Stimulated activated CD4-positive, alpha-beta T cell treated with anti-CD3 and anti-CD28 coated beads, TNF-alpha, amount 100 ng/mL, for 4 hours (primary cell): ENCODE measurements at places on chromosomes 3 and 15.

- no peak for DNase-seq
Measured at GRCh38 chr3:12593473-12593872, 36.6 kb downstream of the MKRN2 start.

GRCh38 chr15:85748729-85749128 is 46.0 kb downstream of the KLHL25 start:
- no peak for DNase-seq

DNA sequence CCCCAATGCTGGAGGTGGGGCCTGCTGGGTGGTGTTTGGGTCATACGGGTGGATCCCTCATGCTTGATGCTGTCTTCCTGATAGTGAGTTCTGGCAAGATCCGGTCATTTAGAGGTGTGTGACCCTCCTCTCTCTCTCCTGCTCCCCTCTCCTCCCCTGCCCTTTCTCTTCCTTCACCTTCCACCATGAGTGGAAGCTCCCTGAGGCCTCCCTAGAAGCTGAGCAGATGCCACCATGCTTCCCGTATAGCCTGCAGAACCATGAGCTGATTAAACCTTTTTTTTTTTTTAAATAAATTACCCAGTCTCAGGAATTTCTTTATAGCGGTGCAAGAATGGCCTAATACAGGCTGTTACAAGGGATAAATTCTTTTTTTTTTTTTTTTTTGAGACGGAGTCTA is 36.3 kb upstream of the IQSEC1 start:
- no peak for DNase-seq

- DNase-seq: no peak
Measured at GRCh38 chr3:195197765-195198425, 73.1 kb downstream of the XXYLT1 start.

DNA sequence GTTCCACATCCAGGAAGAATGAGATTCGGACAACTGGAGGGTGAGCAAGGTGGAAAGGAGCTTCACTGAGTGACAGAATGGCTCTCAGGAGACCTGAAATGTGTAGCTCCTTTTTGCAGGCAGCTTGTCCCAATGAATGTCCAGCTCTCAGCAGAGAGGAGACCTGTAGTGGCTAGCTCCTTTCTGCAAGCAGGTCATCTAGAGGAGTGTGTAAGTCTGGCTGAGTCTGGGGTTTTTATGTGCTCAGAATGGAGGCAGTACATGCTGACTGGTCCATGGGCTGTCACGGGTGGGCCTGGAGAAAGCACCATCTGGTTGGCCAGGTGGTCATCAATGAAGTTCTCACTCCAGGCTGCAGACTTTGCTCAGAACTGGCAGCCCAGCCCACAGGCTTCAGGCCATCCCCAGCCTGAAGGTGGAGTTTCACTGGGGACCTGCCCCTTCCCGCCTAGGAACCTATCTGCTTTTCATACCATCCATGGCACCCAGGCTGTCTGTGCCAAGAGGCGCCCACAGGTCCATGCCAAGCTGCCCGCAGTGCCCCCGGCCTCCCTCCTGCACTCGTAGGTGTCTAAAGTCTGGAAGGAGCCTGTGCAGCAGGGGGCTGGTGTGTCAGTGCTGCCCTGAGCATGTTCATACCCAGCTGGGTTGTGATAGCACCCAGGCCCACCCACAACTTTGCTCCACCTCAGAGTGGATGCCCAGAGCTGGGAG is 276.6 kb downstream of the UBE2E2 start:
- DNase-seq: no peak

- DNase-seq: no peak
Measured at GRCh38 chr3:23836536-23837230, 30.9 kb downstream of the UBE2E1 start.

- DNase-seq: no peak
Measured at GRCh38 chr3:141939759-141940158, 63.3 kb downstream of the ATP1B3 start.

- DNase-seq: no peak
Measured at GRCh38 chr15:40498891-40499290, 28.1 kb downstream of the CHST14 start.

DNA sequence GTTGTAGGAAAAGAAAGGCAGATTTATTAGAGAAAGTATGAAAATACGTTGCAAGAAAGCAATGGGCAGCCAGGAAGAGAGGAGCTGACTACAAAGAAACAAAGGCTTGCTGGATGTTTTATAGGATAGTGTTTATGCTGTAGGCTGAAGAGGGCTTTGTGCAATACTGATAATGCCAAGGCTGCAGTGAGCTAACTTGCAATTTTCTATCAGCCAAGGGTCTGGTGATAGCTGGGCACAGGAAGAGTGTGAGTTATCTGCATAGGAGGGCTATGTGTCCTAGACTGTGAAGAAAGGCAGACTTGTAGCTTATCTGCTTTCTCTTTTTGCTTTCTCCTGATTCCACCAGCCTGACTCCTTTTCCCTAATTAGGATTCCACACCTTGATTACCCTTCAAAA is 51.3 kb upstream of the OSBPL11 start:
- DNase-seq: no peak

DNA sequence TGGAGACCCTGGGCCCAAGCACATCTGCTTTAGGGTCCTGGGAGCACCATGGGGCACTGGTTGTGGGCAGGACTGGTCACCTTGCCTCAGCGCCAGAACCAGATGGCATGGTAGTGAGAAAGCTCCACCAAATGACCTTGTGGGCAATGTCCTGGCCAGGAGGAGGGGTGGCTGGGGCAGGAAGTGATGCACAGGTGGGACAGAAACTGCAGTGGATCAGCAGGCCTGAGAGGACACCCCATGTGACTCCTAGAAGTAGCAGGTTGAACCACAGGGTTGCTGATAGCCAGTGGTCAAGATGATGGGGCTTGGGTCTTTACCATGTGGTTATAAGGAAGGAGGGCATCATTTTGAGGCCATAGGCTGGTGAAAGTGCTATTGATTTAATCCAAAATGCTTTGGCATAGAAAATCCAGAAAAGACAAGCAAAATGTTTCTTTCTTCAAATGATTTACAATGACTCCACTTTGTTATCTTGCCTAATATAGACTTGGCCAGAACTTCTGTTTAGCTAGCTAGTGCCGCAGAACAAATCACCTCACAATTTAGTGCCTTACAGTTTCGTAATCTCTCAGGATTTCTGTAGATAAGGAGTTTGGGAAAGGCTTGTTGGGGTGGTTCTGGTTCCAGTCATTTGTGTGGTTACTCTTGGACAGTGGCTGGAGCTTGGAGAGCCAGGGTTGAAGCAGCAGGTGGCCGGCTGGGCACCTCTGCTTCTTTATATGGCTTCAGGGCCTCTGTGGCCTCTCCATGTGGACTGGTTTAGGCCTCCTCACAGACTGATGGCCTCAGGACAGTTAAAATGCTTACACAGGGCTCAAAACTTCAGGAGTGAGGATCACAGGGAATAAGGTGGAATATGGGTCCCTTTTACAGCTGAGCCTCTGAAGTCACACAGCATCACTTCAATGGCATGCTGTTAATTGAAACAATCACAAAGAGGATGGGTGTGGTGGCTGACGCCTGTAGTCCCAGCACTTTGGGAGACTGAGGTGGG is 27.5 kb downstream of the TMEM158 start:
- DNase-seq: no peak

GRCh38 chr3:78496501-78496900 is 1271.3 kb downstream of the ROBO1 start:
- no peak for DNase-seq

DNA sequence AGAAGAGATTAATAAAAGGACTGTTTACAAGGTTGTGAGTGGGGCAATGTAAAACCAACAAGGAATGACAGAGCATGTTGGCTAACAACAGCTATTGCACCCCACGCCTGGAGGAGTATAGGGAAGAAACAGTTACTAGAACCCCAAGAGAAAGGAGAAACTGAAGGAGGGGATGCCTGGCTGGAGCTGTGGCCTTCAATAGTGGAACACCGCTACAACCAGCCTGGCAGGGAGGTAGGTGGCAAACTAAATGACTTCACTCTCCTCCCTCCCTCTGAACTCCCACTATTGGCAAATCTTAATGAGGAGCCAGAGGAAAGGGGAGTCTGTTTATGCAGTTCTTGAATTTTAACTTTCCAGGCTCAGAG is 7.2 kb upstream of the CD47 start:
- no peak for DNase-seq

- no peak for DNase-seq
Measured at GRCh38 chr15:81047928-81048327, 47.2 kb downstream of the TLNRD1 start.

DNA sequence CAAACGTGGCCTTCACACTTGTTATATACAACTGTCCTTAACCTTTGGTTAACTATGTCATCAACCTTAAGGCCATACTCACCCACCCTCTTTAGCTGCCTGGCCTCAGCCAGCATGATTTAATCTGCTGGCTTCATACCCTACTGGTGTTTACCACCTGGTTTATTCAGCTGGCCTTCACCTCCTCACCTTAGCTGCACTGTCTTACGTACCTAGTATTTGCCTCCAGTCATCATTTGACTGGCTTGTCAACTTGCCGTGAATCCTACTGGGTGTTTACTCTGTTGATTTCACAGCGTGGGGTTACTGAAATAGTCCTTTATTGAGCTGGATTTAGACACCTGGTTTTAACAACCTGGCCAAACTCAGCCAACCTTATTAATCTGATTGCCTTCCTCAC is 102.8 kb downstream of the IL12A start:
- no peak for DNase-seq

DNA sequence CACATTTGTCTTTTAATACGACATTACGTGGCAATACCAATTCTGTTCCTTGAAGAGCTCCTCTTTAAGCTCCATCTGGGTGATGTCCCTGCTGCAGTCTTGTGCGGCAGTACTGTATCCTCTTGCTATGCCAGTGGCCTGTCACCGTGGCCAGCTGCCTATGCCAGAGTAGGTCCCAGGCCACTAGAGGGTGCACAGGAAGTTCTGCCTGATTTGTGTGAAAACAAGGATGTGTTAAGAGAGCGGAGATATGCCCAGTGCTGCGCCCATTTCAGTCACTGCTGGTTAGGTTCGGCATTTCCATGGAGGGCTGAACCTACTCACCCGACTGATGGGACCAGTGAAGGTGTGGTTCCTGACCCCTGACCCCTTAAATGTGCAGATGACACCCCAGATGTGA is 25.2 kb downstream of the NIPA1 start:
- DNase-seq: no peak

DNA sequence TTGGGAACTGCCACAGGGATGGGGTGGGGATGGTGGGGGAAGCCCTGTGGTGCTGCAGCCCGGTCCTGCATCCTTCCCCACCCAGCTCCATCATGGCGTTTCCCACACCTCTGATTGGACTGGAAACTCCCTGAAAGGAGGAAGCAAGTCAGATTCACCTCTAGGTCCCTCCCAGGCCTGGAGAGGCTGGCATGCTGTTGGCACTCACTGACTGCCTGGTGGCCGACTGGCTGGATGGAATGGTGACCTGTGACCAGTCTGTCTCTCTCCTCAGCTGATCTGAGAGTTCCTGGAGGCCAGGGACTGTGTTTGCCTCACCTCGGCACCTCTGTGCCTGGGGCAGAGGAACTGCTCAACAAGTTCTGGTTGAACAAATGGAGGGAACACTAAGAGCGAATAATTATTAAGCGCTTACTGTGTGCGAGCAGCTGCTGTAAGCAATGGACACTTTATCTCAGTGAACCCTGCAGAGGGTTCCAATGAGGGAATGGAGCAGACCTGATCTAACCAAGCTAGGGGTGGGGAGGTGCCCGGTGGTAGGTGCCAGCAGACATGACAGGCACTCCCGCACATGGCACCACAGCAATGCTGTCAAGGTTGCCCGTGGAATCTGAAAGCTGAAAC is 3.5 kb upstream of the HHATL start:
- no peak for DNase-seq

DNA sequence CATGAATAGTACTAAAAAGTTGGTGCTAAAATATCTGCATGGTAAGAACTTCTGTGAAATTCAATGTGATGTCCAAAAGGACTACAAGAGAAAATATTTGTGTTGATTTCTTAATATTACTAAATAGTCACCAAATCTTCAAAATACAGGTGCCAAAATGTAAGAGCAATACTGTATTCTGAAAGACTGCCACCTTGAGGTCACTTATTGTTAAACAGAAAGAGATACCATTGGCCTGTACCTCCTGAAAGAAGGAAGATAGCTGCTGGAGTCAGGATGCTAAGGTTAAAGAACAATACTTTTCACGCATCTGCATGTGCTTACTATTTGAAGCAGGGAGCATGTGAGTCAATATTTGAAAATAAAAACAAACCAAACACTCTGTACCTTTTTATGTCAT is 72.0 kb upstream of the LSAMP start:
- no peak for DNase-seq

DNA sequence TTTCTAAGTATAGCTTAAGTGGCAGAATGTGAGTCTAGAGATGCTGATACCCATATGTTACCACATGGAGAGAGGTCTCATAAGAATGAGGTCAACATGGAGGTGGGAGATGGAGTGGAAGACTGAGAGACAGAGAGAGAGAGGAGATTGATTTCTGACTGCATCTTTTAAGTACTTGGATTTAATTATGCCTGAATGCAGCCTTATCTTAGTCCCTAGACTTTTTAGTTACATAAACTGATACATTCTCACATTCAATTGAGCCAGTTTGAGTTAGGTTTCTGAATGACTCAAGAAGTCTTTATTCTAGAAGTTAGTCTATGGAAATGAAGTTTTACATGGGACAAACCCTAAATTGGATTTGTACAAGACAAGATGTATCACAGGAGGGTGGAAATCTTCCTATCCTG is 58.5 kb upstream of the TNFSF10 start:
- no peak for DNase-seq

GRCh38 chr3:117622171-117622841 is 912.7 kb downstream of the TUSC7 start:
- DNase-seq: no peak

- no peak for DNase-seq
Measured at GRCh38 chr15:100531823-100532327, 3.1 kb upstream of the CERS3 start.

DNA sequence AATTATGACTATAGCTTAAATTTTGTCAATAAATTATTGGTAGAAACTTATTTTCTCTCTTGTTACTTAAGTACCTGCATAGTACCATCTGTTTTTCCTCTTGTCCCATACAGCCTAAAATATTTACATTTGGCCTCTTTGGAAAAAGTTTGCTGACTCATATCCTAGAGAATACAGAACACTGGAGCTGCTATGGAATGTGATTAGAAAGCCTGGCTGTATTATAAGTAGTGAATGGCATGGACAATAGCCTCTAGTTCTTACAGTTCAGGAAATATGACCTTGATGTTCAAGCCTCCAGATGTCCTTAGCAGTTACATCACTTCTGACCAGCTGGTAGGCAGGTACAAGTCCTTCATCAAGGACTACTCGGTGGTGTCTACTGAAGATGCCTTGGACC is 28.3 kb downstream of the ST8SIA2 start:
- DNase-seq: no peak

DNA sequence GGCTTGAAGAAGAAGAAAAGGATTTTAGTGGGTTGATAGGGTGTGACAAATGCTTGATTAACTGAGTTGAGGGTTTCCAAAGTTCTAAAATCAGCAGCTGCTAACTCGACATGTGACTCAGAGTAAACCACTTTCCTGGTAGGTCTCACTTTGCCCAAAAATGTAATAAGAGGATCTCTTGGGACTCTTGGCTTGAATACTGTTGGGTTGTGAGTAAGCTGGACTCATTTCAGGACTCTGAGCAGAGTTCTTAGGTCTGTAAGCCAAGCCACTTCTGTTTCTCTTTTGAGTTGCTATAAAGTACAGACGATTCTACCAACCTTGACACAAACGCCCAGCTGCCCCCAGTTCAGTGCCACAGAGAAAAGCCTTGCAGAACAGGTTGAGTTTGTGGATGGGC is 241.1 kb downstream of the ZNF621 start:
- no peak for DNase-seq
